Activated naive CD4-positive, alpha-beta T cell treated with anti-CD3 and anti-CD28 coated beads, Interleukin-2, amount 50 U/mL, for 72 hours (primary cell): ENCODE measurements at places on chromosomes 5 and 9.

GRCh38 chr5:124707520-124707919 lies 38.9 kb downstream of the ZNF608 start:
- no peak for DNase-seq

- DNase-seq: no peak
Observed at GRCh38 chr5:102795526-102795925, 40.4 kb downstream of the PAM start.

DNA sequence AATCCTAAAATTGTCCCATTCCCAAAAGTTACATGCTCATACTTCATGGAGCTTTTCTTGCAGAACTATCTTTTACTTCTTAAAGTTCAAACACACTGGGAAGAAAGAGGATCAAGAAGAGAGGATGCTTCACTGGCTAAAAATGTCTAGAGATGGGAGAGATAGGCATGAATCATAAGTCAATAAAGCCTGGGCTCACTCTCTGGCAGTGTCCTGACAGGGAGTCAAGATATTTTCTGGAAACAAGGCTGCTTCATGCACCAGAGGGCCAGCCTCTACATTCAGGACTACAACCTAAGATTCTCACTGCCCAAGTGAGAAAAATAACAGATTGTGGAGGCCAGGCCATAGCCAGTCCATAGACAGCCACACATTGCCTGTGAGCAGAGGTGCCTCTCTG lies 1358.4 kb downstream of the EFNA5 start:
- DNase-seq: no peak

DNA sequence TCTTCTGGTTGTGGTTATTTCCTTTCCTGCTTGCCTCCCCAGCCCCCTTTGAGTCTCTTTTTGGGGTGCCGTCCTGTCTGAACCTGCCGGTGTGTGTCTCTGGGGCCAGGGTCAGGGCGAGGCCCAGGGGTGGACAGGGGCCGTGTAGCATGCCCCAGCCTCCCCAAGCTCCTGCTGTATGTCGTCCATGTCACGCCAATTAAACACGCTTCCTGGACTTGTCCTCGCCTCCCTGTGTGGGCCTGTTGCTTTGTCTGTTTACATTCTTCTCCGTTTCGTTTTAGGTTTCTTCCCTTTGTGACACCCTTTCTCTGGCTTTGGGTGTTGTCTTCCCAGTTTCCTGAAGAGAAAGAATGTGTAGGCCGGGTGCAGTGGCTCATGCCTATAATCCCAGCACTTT lies 28.5 kb upstream of the HMCN2 start:
- no peak for DNase-seq

- DNase-seq: no peak
Observed at GRCh38 chr5:147670815-147671214, 111.7 kb downstream of the JAKMIP2 start.

DNA sequence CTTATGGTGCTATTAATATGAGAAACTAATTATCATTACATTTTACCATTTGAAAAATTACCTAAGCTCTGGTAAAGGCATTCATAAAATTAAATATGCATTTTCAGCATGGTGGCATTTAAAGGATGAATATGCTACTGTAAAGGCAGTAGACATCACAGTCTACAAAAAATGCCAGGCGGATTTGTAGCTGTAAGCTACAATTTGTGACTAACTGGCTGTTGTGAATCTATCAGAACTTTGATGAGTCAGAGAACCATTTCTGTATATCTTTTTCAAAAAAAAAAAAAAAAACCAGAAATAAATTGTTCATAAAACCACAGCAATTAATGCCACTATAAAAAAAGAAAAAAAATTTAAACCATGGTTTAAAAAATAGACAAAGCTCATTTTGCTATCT lies 186.3 kb downstream of the NFIB start:
- DNase-seq: no peak

- no peak for DNase-seq
Observed at GRCh38 chr9:20352591-20352990, 269.7 kb downstream of the MLLT3 start.

DNA sequence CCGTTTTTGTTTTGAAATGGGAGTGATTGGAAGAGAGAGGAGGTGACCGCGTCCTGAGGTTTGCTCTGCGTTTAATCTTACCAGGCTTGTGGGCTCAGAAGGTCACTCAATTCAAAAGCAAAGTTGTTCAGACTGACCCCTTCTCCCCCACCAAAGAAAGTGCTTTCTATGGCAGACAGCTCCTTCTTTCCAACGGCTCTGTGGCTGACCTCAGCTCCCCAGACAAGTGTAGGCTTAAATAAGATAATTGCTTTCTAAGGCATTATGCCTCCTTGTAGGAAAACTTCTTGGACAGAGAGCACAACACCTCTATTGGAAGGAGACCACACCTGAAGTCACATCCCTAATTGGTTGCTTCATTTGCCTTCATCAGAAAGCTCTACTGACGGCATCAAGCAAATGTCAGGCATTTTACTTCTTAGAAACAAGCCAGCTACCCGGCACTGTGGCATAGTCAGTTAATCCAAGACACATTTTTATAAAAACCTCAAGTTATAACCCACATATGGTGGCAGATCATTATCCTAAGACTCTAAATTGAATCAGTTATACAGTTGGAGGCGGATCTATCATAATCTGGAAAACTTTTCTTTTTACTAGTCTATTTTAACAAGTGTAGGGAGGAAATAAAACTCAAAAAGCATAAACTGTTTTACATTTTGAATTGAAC lies 94.9 kb downstream of the TMEM174 start:
- no peak for DNase-seq

DNA sequence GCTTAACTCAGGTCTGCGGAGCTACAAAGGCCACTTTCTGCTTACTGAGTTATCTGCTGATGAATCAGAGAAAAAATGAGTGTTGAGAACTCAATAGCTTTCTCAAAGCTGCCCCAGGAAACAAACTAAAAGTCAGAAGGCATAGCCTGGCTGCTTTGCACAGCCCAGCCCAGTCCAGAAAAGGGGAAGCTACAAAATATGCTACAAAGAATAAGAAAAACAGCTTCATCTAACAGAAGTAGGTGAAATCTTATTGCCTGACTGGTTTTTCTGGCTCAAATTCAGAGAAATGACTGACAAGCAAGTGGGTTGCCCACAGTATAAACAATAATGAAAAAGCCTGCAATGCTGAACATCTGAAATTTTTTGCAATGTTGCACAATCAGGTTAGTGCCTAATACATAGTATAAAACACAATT lies 156.2 kb downstream of the PPP2R2B start:
- DNase-seq: no peak

GRCh38 chr9:36832164-36832795 lies 201.8 kb downstream of the PAX5 start:
- no peak for DNase-seq
